ENCODE measurements at places on chromosomes 13 and 19.

DNA sequence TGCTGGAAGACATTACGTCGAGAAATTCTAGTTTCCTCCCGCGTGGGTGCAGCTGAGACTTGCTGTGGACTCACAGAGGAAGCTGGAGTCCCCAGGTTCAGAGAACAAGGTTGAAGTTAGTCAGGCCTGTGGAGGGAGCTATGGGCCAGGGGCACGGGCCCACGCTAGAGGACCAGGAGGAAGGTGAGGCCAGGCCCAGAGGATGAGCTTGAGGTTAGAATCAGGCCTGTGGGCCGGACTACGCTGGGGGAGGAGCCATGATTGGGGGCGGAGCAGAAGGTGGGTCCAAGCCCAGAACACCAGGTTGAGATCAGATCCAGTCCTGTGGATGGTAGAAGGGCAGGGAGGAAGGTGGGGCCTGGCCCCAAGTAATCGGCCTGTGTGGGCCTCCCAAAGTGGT, 32.6 kb downstream of the ZNF846 start:
- DNase-seq, result no peak

DNA sequence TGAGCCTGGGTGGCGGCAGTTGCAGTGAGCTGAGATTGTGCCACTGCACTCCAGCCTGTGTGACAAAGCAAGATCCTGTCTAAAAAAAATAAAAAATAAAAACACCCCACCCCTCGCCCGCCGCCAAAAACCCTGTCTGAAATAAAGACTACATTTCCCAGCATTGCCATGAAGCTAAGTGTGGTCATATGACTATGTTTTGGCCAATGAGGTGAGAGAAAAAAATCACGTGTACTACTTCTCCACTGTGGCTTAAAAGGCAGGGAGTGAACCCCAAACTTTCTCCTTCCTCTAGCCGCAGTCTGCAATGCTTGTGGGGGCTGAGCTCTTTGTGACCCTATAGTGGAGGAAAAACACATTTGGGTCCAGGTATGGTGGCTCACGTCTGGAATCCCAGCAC, 54.9 kb downstream of the COLGALT1 start:
- DNase-seq, result no peak

- DNase-seq, result no peak
These were observed 27.2 kb downstream of the GPX4 start for GRCh38 chr19:1130771-1131717.

GRCh38 chr19:48221628-48222027, 34.1 kb downstream of the CARD8 start:
- no peak for DNase-seq

GRCh38 chr13:44976949-44977583, 12.2 kb downstream of the NUFIP1 start:
- no peak for DNase-seq

- DNase-seq, result no peak
These were observed 125.1 kb downstream of the SIPA1L3 start for GRCh38 chr19:38032151-38032550.

DNA sequence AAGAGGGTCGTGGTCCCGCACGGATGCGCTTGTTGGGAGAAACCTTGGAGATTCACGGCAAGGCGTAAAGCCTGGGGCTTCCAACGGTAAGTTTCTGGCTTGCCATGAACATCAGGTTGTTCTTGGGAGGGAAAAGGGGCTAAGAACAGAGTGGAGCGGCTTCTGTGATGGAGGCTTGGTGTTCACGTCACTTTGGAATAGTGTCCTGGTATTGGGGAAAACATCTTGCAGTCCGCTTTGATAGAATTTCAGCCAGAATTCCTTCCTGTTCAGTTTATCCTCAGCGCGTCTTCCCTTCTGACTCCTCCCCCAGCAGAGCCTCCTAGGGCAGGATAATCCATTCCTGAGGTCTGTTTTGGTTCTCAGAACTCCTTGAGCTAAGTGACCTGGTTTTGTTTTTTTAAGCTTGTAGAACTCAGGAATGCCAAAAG, 2.0 kb downstream of the KCTD15 start:
- no peak for DNase-seq

- DNase-seq, result no peak
These were observed 240.5 kb downstream of the SLC7A1 start for GRCh38 chr13:29355029-29355428.

- DNase-seq, result no peak
These were observed 25.9 kb downstream of the GRIN2D start for GRCh38 chr19:48419158-48419920.

DNA sequence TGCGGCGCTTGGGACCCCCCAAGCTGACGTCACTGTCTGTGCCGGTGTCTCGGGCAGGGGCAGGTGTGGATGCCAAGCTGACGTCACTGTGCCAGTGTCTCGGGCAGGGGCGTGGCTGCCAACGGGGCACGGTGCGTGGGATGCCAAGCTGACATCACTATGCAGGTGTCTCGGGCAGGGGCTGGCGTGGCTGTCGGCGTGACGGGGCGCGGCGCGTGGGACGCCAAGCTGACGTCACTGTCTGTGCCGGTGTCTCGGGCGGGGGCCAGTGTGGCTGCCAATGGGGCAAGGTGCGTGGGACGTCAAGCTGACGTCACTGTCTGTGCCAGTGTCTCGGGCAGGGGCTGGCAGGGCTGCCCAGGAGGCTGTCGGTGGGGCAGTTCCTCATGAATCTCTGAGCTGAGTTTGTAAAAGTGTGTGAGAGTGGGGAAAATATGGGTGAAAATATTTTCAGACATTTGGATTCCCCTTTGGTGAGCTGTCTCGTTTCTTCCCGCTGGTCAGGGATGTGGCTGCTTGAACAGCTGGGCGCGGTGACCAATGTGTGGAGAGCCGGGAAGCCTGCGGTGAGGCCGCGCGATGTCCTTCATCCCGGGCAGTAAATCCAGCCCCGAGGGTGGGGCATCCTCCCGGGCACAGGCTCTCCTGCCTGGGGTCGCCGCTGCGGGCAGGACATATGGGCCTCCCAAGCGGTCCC, 25.2 kb downstream of the MCF2L start:
- DNase-seq, result no peak

- no peak for DNase-seq
These were observed 59.0 kb downstream of the GSX1 start for GRCh38 chr13:27851096-27851850.

DNA sequence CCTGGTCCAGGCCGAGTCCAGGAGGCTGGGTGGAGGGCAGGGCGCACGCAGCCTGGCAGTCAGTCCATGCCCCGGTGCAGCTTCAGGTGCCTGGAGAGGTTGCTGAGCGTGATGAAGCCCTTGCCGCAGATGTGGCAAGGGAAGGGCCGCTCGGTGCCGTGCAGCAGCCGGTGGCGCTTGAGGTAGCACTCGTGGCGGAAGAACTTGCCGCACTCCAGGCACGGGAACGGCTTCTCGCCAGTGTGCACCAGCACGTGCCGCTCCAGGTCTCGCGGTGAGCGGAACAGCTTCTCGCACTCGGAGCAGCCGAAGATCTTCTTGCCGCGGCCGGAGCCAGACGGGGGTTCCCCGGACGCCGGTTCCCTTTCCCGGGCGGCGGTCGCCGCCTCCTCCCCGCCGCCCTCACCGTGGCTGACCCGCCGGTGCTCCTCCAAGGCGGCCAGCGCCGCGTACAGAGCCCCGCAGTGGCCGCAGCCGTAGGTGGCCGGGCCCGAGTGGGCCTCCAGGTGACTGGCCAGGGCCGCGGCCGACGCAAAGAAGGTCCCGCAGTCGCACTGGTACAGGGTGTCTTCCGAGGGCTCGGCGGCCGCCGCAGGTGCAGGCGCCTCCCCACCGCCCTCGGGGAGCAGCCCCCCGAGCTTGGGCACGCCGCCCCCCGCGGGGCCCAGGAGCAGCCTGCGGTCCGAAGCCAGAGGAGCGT, 6.8 kb downstream of the FIZ1 start:
- DNase-seq, result no peak

GRCh38 chr19:47098608-47099007, 15.0 kb downstream of the ZC3H4 start:
- no peak for DNase-seq

DNA sequence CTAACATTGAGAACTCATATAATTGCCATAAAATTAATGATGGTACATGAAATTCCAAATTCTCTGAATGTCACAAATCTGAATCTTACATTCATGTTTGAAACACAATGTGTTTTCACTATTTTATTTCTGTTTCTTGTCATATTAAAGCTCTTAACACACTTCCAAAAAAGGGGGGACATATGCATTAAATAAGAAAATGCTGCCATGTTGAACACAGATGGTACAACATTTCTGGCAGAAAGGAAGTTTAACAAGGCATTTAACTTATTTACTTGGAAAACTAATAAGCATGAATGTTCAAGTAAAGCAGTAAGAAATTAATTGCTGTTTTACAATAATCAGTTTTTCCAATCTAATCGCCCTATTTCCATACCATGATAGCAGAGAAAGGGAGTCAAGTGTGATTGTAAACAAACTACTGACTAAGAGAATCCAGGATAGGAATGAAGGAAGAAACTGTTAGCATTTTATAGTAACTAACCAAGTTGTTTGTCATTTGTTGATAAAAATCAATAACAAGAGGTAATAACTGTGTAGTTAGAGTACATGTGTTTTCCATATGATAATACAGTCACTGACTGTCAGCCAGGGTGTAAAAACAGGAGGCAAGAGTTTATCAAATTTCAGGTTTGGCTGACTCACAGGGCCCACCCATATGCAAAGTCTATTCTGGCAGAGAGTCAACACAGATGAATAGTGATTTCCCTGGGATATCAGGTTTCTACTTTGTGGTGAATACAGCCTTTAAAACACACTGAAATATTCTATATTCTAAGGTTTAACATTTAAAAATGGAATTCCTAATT, 5.7 kb upstream of the FOXO1 start:
- no peak for DNase-seq

GRCh38 chr19:16167055-16167454, 6.3 kb downstream of the CIB3 start:
- no peak for DNase-seq

DNA sequence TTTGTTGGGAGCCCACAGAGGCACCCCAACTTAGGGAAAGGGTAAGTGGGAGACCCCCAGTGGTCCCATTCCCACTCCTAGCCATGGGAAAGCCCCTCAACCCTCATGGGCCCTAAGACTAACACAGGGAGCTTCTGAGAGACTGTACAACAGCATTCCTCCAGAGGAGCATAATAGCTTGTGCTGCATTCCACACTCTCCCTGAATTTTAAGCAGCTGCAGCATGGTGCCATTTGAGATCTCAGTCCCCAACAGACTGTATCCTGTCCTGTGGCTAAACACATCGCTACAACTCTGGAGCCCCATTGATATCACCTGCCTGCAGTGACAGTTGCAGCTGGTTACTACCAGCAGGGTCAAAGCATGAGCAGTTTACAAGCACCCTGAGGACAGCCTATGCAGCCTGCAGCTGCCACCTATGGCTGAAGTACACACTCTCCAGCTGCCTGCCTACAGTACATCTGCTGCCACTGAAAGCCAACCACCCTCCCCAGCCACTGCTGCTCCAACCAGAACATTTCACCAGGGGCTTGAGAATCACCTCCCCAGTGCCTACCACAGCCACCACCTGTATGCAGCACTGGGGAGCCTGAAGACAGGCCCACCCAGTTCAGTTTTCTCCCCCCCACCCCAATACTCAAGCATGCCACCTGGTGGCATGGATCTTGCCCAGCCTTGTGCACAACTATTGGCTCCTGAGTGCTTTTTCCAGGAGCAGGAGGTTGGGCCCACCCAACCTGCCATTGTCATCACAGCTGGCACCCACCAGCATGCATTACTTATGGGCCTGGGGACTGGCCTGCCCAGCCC, 557.3 kb downstream of the GPC5 start:
- DNase-seq, result no peak

- no peak for DNase-seq
These were observed 7.4 kb downstream of the ZNF586 start for GRCh38 chr19:57776764-57777296.

- DNase-seq, result no peak
These were observed 304.0 kb downstream of the SPRY2 start for GRCh38 chr13:80036845-80037504.

DNA sequence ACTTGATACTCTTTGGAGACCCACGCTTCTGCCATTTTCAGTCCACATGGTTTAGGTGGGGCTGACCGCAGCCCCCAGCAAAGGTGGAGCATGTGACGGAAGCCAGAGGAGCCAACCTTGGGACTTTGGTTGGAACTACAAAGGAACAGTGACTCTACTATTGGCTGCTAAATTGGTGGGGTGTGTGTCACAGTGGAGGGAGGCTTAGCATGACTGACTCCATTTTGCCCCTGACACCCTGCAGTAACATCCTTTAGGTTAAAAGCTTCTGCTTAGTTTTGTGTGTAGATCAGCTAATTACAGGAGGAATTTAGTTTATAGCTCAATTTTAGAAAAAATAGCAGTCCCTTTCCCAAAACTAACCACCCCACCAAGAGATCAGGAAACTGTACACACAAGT, 6.6 kb downstream of the SDHAF1 start:
- DNase-seq, result no peak

- DNase-seq, result no peak
These were observed 132 bp downstream of the SHD start for GRCh38 chr19:4279267-4279529.

DNA sequence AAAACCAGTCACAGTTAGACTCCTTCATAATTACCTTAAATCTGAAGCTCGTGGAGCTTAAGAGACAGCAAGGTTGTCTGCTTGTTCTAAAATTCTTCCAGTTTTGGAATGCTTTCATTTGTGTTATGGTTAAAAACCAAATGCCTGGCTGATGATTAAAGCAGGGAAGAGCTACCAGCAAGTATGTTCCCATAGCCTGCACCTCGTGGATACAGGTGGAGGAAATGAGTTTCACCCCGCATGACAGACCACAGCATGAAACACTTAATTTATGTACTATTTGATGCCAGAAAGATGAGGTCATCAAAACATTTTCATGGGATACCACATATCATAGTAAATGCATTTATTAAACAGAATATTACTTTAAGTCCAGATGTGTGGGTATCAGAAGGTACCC, 416 bp upstream of the DOCK9 start:
- no peak for DNase-seq

- DNase-seq, result no peak
These were observed 130.3 kb downstream of the RXFP2 start for GRCh38 chr13:31869582-31869981.

DNA sequence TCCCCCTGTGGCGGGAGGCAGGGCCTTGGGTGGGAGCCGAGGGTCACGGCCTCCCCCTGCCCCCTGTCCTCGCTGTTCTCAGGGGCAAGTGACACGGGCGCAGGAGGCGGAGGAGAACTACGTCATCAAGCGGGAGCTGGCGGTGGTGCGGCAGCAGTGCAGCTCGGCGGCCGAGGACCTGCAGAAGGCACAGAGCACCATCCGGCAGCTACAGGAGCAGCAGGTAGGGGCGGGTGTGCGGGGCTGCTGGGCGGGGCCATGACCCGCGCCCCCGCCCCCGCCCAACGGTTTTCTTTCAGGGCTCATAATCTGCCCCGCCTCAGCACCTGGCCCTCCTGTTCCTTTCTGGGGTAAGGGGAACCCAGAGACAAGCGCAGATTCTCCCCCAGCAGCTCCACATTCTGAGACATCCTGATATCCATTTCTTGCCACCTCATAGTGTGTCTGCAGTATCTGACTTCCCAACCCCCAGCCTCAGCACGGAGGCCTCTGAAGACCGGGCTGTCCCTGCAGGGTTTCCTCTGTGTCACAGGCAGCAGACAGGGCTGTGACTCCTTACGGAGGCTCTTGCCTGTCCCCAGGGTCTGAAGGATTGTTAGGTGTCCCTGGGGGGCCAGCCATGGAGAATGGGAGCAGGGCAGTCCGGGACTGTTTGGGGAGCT, 15.9 kb downstream of the PRR36 start:
- DNase-seq, result peak; percentile 63

Data from NT2/D1 (cell line).